ENCODE measurements at places on chromosomes 7 and 10.
A peak's percentile ranks its signal among the peaks of the same experiment; 100 is the strongest.

GRCh38 chr7:87456247-87456646 is 19.2 kb downstream of the ABCB4 start:
- DNase-seq = no peak

- DNase-seq = no peak
These were observed 46.1 kb downstream of the SEPTIN7 start for GRCh38 chr7:35846816-35847412.

DNA sequence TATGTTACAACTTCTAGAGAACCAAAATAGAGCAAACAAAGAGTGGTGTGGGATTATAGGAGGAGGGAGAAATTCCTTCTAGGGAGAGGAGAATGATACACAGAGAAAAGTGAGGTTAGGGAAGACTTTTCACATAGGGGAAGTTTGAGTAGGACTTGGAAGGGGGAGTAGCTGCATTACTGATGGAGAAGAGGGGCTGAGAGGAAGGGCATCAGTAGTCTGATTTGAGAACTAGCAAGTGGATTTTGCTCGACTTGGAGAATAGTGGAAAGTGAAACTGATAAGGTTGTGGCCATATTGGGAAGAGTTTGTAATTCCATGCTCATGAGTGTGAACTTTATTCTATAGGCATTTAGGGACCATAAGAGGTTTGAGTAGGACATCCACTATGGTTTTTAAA is 6.1 kb downstream of the NRF1 start:
- DNase-seq = no peak

GRCh38 chr10:16950656-16951601 is 133.7 kb upstream of the RSU1 start:
- no peak for DNase-seq

GRCh38 chr10:100864978-100865377 is 47.8 kb upstream of the SLF2 start:
- no peak for DNase-seq

DNA sequence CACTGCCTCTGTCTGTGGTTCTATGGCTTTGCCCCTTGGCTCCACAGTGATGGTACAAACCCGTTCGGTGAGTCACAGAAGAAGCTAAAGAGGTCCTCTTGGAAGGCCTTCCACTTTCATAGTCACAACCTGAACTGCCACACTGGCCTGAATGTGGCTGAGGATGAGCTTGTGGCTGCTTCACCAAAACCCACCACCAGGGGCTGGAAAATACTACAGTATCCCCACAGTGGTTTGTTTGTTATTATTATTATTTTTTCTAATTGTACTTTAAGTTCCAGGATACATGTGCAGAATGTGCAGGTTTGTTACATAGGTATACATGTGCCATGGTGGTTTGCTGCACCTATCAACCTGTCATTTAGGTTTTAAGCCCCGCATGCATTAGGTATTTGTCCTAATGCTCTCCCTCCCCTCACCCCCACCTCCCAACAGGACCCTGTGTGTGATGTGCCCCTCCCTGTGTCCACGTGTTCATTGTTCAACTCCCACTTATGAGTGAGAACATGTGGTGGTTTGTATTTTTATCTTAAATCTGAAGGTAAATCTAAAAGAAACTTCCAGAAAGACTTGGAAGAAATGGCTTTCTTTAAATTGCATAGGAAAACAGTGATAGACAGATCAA is 160.8 kb upstream of the NPSR1 start:
- DNase-seq = no peak

GRCh38 chr10:131681656-131682055 is 219.2 kb upstream of the PPP2R2D start:
- no peak for DNase-seq

DNA sequence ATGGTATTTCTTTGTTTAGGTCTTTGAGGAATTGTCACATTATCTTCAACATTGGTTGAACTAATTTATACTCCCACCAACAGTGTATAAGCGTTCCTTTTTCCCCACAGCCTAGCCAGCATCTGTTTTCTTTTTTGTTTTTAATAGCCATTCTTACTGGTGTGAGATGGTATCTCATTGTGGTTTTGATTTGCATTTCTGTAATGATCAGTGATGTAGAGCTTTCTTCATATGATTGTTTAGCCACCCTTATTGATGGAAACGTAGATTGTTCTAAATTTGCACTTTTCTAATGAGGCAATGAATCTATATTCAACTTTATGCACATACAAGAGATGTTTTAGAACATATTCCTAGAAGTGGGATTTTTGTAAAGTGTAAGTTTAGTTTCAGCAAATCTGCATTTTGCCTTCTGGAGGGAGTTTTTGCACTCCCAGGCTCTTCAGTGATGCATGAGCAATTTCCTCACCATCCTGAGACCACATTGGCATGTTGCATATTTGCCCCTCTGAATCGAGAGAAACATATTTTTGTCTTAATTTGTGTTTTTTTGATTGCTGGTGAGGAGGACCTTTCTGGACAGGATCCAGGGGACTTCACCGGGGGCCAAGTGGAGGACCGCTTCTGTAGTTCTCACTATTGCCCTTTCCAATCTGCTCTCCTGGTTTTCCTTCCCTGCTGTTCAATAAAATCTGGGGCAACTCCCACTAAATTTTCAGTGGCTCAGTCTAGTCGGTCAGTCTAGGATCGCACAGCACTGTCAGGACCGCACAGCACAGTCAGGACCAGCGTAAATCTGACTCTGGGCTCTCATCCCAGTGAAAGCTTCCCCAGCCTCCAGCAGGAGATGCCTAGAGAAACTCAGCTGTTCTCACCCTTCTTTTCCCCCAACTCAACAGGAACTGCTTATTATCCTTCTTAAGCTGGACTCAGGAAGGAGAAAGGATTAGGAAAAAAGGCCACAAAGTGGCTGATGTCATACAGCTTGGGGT is 157.0 kb downstream of the PTPN20 start:
- no peak for DNase-seq

DNA sequence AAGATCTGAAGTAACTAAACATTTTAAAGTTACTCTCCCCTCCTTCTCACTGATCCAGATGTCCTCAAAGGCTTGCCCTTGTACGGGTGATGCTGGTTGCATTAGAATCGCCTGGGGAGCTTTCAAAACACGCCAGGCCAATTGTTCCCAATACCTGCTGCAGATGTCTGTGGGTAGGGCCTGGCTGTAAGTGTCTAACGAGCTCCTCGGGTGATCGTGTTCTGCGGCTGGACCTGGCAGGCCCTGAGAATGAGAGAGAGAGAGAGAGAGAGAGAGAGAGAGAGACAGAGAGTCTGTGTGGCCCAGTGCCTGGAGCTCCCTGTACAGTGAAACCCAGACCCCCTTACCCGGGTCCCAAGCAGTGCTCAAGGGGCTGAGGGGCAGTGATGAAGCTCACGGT is 8.4 kb downstream of the COL13A1 start:
- DNase-seq = no peak

DNA sequence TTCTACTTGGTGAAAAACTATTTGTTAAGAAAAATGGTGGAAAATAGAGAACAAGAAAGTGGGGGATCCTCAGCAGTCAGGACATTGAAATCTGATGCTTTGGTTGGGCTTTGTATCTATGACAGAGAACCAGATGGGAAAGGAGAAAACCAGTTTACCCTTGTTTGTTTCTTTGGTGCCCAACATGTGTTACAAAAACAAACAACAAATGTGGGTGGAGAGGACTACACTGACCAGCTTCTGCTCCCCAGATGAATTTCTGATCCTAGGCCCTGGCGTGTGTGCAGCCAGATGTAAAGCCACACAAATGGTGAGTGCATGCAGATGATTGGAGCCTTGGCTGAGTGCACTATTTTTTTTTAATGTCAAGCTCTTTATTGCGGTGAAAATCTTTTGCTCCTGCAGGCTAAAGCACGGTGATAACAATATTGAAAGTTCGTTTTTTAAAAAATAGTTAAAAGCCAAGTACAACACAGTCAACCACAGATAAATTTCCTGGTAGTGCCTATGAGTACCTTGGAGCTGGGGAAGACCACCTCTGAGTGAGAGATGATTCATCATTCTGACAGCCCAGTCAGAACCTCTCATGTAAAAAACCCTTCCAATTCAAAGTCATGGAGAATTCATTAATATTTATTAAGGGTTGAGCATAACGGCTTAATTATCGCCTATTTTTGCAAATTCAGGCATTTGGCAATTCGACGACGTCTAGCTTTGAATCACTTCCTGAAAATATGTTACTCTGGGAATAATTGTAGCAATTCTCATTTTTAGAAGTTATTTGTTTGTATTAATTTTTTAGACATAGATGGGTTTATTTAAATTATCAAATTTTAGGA is 163.7 kb downstream of the AGMO start:
- no peak for DNase-seq

GRCh38 chr10:1643161-1643907 is 94.0 kb downstream of the ADARB2 start:
- DNase-seq = peak; percentile 18

DNA sequence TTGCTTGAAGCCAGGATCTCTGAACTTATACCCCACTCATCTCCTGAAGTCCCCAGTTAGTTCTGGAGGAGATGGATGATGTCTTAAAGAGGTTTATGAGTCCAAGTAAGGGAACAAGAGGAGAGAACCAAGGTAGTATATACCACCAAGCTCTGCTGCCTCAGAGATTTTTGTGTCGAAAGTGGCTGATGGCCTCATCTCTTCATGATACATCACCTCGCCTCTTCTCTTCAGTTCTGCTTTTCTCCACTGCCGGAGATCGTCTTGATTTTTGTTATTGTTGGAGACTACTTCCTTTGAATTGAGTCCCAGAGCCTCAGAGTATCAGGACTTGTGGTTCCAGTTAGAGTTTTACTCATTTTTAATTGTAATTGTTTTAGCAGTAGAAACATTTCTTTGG is 1.9 kb downstream of the VTI1A start:
- no peak for DNase-seq

- no peak for DNase-seq
These were observed 173.5 kb downstream of the KCNMA1 start for GRCh38 chr10:77463967-77464745.

GRCh38 chr10:60323162-60323561 is 66.5 kb downstream of the ANK3 start:
- no peak for DNase-seq

GRCh38 chr7:41774966-41775365 is 72.1 kb upstream of the INHBA start:
- no peak for DNase-seq

DNA sequence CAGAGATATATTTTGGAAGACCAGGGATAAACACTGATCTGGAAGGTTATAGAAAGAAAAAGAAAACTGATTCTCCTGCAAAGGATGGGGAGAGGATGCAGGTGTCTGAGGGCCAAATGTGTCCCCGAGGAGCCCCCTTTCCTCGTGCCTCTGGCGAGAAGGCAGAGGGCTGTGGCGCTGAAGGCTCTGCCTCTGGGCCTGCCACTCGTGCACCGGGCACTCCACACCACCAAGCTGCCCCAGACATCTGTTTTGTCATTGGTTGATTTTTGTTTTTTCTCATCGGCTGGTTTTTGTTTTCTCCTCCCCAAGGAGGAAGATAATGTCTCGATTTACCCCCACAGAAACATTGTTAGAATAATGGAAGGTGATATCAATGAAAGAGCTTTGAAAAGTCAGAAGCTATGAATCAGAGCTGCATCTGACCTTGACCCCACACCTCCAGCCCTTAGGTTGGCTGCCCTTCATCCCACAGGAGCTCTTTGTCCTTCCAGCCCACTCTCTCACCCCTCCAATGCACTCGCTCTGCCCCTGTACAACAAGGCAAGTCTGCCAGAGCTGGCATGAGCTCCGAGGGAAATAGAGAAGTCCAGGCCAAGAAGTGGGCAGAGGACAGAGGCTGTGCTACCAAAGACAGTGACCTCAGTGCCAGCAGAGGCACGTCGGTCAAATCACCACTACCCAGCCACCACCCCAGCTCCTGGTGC is 124.8 kb downstream of the TCERG1L start:
- no peak for DNase-seq

DNA sequence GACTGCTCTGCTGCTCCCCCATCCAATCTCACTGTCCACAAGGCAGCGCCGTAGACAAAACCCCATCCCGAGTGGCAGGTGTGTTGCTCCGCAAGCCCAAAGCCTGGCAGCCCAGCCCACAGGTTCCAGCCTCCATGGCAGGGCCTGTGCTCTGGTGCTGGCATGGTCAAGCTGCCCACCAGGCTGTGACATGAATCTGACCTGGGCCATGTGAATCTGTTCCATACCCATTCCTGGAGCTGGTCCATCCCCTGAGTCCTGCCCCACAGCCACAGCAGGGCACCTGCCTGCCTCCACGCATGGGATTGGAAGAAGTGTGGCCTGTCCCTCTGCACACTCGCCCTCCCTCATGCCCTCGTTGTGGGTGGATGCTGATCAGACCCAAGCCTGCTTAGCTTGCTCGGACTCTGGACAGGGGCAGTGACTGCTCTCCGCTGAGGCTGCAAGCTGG is 128.8 kb downstream of the PTPN20 start:
- no peak for DNase-seq

DNA sequence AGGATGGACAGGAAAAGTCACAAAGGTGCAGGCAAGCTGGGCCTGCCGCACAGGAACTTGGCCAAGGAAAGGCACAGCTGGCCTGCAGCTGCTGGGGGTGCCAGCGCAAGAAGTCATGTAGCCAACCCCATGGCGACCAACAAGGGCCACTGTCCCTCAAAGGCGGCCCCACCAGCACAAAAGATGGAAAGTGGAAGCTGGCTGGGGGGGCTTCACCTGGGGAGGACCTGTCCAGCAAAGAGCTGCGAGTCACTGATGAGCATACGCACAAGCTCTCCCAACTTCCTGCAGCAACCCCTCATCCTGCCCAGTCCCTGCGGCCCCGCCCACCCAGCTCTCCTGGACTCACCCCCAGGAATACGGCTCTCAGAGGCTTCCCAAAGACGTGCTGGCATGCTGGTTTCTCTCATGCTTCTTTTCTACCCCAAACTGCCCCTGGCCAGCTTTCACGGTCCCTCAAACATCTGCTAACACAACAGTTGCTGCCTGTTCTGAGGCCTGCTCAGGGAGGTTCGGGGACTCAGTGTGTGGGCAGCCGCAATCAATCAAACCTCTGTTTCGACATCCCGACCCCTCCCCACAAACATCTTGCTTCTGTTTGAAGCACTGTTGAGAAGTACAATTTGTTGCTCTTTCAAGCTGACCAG is 67.6 kb downstream of the FAM53B start:
- DNase-seq = no peak

- no peak for DNase-seq
These were observed 15.6 kb upstream of the TNRC18 start for GRCh38 chr7:5439209-5439571.

DNA sequence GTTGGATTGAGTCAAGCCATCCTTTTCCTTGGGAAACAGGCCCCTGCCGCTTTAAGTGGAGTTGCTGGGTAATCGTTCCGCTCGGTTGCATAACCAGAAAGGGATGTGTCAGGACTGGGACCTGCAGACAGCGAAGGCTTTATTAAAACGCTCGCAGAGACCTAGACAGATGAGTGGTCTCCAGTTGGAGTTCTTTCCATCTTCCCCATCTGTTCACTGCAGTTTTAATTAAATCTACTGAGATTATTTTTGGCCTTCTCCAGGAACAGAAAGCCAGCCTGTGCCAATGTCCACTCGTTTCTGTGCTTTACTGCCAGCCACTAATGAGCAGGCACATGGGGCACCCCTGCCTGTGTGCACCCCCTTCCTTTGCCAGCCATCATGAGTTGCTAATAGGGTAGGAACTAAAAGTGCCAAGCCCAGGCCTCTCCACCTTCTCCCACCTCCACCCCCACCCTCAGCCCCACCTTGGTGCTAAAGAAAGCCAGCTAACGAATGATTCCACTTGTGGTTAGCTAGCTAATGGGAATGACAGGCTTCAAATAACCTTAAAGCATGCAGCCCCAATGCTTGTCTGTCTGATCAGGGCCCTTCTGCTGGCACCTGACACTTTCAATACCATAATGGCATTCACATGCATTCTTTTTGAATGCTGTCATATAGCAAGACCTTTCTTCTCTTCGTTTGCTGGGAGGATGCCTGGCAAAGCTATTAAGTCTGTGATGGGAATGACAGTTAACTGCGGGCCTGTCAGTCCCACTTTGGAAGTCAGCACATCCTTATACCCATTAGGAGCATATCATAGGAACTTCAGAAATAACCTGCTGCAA is 556.8 kb upstream of the GALNT17 start:
- no peak for DNase-seq

Measured in stimulated activated CD4-positive, alpha-beta T cell treated with anti-CD3 and anti-CD28 coated beads, TNF-alpha, amount 100 ng/mL, for 48 hours (primary cell).